NCI-H460 (cell line): ENCODE measurements at places on chromosomes 2 and 18.

DNA sequence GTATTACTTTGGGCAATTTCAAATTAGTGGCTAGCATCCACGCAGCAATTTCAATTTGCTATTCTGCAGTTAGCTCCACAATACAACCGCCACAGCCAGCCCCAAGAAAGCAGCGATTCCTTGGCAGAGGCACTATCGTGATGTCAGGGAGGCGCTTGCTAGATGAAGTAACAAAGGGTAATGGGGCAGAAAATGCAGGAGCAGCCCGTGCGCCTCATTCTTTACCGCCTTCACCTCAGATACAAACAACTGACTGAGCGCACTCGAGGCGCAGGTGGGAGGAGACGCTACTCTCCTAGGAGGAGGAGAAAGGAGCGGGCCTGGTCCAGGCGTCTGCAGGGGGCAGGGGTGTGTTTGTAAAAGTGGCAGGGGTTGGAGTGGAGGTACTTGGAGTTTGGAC lies 76.9 kb upstream of the ASB18 start:
- no peak for DNase-seq

DNA sequence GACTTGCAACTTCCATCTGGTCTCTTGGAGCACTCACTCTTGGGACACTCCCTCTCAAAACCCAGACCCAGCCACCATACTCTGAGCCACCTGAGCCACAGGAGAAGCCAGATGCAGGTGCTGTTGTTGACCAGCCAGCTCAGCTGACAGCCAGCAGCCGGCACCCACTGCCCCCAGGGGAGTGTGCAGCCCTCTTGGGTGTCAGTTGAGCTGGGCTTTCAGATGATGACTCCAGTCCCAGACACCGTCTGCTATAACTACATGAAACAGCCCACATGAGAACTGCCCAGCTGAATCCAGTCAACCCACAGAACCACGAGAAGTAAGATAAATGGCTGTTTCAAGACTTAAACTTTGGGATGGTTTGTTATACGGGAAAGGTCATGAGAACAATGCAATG lies 10.7 kb upstream of the IGFBP2 start:
- no peak for DNase-seq

DNA sequence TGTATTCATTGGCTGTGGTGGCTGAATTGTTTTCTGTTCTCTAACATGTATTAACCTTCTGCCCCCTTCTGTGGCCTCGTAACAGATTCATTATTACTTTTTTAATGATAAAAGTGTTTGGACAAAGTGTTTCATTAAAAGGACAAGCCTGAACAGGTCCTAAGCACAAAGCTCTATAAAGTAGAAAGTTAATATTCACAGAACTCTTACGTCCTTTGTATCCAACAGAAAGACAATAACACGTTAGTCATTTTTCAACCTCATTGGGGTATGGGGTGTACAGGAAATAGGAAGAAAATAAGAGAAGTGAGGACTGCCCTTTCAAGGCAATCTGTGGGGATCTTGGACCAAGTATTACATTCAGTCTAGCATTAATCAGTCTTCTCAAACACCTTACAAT lies 105.5 kb upstream of the RGPD4 start:
- DNase-seq: no peak

DNA sequence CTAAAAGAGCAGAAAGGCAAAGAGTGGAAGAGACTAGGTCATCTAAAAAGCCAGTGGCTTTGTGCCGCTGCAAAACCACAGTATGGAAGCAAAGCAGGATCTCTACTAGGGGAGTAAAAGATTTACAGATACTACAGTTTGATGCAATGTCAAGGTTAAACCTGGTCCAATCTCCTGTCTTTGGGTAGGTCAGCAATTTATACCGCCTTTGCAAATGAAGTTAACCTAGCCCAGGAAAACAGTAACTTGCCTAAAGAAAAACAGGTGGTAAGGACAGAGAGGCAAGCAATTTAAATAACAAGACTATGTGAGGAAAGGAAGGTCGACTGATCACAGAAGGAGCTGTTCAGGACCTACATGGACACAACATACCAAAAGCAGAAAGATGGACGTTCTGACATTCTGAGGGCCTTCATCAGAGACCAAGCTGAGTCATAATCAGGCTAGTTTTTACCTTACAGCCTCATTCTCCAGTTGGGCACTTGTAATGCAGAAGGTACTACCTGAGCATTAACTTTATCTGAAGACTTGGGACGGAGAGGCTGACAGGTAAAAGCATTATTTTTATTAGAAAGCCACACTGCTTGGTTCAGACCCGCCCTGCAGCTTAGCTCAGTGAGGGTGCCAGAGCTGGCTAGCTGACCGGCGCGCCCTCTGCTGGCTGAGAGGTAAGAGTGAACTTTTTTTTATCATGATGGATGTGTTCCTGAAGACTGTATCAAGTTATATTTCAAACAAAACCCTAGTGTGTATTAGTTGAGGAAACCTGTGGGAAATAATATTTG lies 15.9 kb downstream of the CDKL4 start:
- peak; percentile 57 for DNase-seq

GRCh38 chr2:119232666-119232993 lies 9.0 kb downstream of the STEAP3 start:
- no peak for DNase-seq

- peak; percentile 18 for DNase-seq
These were observed 376.1 kb downstream of the XIRP2 start for GRCh38 chr2:167264380-167264779.

GRCh38 chr2:105821428-105822125 lies 76.9 kb downstream of the NCK2 start:
- no peak for DNase-seq

- no peak for DNase-seq
These were observed 15.9 kb upstream of the TGFA start for GRCh38 chr2:70569559-70569958.

DNA sequence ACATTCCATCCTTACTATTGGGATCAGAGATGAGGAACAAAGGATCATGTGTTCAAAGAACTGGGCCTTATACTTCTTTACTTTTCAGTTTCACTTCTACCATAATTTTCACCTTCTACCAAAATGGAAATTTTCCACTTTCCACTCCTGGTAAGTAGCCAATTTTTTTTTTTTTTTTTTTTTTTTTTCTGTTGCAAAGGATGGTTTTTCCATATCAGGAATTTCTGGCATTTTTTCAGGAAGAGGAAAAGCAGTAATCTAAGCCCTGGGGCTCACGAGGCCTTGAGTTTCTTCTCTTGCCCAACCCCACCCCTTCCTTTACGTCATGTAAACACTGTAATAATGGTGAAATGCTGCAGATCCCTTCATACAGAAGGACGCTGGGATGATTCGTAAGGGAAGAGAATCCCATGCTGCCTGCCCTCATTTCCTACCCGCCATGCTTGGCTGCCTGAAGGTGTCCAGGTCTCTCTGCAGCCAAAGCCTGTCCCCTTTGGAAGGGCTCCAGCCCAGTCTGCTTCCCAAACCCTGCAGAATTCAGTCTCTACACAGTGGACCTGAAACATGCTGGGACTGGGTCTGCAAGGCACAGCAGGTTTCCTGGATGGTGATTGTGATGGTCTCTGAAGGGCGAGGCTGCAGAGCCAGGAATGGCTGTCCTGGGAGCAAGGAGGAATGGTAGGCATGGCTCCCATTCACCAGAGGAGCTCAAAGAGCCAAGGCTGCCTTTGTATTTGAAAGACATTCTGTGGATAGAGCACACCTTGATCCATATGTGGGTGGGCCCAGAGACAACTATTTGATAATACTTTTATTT lies 57.0 kb downstream of the EFR3B start:
- no peak for DNase-seq

DNA sequence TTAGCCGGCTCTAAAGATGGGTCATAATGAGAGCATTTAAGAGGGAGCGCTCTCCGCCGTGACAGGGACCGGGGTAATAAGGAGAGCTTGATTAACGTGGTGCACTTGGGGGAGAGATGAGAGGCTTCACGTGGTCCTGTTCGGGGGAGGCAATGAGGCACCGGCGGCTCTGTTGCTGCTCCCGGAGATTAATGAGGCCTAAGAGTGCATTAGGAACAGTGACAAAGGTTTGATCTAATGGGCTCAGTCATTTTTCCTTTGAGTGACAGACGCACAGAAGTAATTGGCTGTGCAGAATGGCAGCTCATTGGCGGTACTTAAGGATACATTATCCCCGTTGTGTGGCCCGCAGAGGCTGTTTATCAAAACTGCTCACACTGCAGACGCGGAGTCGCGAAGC lies 250.7 kb downstream of the GBX2 start:
- no peak for DNase-seq

GRCh38 chr18:59708988-59709387 lies 11.8 kb upstream of the CCBE1 start:
- DNase-seq: no peak

GRCh38 chr2:18156002-18156401 lies 277.5 kb downstream of the KCNS3 start:
- DNase-seq: no peak

DNA sequence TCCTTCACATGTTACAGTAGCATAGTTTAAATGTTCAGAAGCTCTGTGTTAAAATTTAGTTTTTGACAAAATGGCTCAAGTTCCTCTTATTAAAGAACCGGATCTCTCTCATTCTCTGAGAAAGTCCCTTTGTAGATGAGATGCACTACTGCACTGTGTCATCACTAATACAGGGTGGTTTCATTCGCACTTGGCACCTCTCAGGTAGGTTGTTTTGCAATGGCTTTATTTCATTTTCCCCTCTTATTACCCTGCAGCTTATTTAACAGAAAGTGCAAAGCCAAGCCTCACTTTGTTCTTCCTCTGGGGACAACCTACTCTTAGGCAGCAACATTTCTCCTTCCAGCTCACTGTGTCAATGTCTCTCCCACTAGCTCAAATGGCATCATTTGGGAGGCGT lies 185.1 kb downstream of the DLGAP1 start:
- no peak for DNase-seq

DNA sequence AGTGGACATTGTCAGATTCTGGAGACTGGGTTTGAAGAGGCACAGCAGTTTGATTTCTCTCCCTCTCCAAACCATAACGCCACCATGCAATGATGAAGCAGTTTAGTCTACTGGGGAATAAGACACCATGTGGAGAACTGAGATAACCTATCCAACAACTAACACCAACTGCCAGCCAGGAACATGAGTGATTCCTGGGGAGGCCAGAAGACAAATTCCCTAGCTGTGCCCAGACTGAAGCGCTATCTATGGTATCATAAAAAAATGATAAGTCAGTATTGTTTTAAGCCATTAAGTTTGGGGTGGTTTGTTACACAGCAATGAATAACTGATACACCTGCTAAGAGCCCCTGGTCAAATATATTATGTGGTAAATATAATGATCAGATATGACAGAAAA lies 129.3 kb downstream of the EXOC6B start:
- no peak for DNase-seq

DNA sequence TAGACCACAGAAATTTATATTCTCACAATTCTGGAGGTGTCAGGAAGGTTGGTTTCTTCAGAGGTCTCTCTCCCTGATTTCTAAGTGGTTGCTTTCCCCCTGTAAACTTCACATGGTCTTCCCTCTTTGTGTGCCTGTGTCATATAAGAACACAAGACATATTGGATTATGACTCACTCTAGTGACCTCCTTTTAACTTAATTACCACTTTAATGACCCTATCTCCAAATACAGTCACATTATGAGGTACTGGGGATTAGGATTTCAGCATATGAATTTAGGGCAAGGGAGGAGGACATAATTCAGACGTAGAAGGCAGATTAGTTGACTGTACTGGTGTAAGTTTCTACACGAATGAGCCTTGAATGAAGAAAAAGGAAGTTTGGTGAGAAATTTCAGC lies 38.2 kb upstream of the EPHA4 start:
- no peak for DNase-seq

DNA sequence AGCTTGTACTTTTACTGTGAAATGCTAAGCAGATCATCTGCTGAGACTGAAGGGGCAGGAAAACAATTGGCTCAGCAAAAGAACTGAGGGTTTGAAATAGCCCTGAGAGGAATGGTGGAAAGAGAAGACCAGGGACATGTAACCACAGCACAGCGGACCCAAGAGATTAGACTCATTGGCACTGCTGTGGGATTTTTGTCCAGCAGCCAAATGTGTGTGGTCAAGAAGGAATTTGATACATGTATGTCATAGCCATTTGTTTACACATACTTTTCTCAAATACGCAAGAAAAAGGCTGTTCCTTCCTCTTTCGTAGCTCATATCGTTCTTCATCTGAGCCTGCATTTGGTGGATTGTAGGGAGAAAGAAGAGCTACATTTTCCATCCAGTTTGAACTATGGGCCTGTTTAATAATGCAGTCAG lies 73.8 kb downstream of the TRABD2A start:
- DNase-seq: peak; percentile 92

DNA sequence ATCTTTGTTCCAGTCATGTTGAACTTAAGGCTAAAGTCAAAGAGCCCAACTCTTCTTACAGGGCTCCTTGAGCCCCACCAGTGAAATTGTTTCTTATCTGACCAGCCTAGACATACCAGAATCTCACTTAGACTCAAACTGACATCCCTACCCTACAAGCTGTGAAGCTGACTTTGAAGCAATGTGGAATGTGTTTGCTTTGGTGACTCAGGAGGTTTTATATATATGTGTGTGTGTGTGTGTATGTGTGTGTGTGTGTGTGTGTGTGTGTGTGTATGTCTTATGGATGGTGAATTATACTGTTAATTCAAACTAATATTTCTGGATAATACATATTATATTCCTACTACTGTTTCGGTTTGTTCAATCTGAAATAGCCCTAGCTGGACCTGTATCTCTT lies 67.3 kb downstream of the CAMKMT start:
- DNase-seq: peak; percentile 15

- no peak for DNase-seq
These were observed 58.0 kb downstream of the DTNB start for GRCh38 chr2:25615386-25615785.

DNA sequence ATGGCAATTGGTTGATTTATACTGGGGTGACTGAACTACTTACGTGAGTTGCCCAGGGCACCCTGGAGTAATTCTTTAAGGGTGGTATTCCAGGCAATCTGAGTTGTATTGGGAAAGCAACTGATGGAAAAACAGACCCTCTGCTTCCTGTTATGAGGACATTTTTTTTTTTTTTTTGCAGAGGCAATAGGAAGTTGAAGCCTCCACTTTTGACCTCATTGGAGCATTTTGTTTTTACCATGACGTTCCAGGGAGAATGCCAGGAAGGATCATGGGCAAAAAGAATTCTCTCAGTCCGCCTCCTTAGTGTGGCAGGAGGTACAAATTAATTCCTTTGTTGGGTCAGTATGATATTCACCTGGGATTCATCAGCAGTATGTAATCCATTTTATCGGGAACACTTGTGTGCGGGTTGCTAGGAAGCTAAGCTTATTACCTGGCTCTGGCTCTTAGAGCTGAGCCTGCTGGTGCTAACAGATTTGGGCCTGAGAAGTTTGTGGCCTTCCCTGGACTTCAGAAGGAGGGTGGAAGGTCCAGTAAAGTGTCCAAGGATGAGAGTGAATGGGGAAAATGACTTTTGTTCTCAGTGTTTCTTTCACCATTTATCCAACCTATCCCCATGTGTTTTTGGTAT lies 272.9 kb upstream of the EPAS1 start:
- DNase-seq: no peak

DNA sequence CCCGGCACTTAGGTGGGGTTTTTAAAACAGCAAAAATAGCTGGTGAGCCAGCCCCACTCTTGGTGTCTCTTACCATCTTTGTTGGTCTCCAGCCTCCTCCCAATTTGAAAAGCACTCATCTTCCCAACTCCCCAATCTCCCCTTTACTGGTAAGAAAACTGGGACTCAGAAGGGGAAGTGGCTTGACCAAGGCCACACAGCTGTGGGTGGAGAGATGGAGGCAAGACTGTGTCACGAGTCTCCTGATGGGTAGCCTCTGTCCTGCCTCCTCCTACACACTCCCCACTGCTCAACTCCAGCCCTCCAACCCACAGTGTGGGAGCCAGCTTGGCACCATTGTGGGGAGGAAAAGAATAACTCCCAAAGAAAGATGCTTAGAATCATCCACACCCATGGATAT lies 140.4 kb downstream of the SMAD2 start:
- no peak for DNase-seq
